Keratinocyte (primary cell): ENCODE measurements at places on chromosomes 11 and 22.

GRCh38 chr11:3148255-3148989 is 16.7 kb downstream of the OSBPL5 start:
- no peak for DNase-seq

DNA sequence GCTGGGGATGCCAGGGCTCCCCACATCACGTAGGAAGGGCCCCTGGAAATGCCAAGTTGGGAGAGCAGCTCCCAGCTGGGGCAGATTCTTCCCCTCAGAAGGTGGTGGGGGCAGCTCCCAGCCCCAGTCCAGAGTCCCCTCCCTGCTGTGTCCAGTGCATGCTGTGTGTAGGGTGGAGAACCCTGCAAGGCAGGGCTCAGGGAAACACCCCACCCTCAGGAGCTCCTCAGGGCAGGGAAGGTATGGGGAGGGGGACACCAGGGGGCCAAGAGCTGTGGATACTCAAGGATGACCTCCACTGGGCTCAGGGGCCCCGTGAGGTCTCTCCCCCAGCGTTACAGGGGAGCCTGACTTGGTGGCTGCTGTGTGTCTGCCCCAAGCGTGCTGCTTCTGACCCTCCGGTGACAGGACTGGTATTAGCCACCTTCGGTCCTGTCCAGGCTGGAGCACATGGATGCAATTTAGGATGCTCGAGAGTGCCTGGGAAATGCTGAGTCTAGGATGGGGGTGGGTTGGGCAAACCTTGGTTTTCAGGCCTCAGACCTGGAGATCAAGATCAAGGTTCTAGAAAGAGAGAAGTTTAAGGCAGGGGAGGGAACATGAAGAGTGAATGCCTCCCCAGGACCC is 16.1 kb upstream of the CABP7 start:
- no peak for DNase-seq

DNA sequence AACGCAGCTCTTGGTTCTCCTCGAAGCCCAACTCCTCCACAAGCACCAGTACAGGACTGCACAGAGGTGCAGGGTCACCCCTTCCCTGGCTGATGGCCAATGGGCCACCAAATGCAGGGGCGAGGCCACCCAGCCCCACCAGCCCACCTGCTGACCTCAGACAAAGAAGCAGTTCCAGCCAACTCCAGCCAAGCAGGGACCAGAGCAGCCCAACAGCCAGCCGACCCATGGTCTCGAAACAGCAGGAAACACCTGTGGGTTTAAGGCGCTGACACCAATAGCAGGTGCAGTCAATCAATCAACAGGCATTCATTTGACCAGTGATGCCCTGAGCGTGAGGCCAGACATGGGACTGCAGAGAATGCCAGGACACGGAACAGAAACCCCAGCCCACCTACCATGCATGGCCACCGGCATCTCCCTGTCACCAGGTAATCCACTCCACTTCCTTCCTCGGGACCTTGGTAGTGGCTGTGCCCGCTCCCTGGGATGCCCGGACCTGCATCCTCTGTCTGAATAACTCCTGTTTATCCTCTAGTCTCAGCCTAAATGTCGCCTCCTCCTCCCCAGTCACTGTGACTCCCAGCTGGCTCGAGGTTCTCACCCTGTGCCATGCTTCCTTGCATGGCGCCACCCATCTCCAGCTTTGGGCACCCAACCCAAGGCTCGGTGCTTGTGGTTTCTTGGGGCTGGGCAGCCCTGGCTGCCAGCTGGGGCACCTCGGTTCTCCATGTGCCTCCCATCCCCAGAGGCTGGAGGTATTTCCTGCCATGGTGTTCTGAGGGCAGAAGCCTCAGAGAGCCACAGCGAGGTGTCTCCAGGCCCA is 1475.4 kb downstream of the BRD1 start:
- DNase-seq = no peak

GRCh38 chr11:31875866-31876560 is 64.9 kb upstream of the PAX6 start:
- DNase-seq = no peak

GRCh38 chr11:43694477-43694876 is 13.9 kb downstream of the HSD17B12 start:
- DNase-seq = no peak

- no peak for DNase-seq
These were observed 158.2 kb upstream of the ZBED5 start for GRCh38 chr11:11016068-11016467.

GRCh38 chr22:36914390-36914752 is 943 bp downstream of the CSF2RB start:
- DNase-seq = no peak

DNA sequence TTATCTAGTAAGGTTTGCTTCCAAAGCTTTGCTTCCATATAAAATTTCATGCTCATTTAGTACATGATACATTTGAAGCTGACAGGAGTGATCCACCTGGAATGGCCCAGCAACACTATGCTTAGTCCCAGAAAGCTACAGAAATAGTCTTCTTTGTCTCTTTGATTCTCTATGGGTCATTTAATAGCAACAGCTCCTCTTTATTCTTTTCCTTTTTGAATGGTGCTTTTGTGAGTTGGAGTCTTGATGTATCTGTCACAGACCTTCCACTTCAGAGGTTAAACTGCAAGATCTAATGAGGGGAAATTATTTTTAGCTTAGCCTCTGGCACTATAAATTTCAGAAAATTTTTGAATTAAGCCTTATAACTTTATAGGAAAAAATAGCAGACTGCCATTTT is 509.5 kb downstream of the KCNA4 start:
- DNase-seq = no peak

- DNase-seq = no peak
These were observed 71.3 kb downstream of the PPP2R1B start for GRCh38 chr11:111694851-111695250.

- DNase-seq = no peak
These were observed 94.8 kb downstream of the KCNQ1 start for GRCh38 chr11:2539371-2540222.

GRCh38 chr11:134476435-134477021 is 64.5 kb upstream of the B3GAT1 start:
- no peak for DNase-seq

GRCh38 chr11:120174866-120175265 is 36.0 kb upstream of the OAF start:
- DNase-seq = no peak

GRCh38 chr11:121368364-121369240 is 76.0 kb downstream of the SC5D start:
- DNase-seq = no peak

GRCh38 chr11:133714471-133715375 is 130.6 kb downstream of the SPATA19 start:
- no peak for DNase-seq

- no peak for DNase-seq
These were observed 15.7 kb downstream of the LGR4 start for GRCh38 chr11:27456795-27457329.

DNA sequence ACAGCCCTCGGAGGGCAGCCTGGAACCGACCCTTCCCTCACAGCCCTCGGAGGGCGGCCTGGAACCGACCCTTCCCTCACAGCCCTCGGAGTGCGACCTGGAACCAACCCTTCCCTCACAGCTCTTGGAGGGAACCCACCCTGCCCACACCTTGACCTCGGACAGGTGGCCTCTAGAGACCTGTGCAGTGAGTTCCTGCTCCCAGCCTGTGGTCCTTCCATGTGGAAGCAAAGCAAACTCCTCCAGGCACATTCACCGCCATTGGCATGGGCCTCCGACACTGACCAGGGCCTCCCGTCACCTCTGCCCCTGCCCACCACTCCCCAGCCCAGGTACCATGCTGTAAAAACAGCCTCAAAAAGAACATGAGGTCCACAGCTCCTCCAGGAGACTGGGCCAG is 272.1 kb downstream of the BRD1 start:
- DNase-seq = no peak

GRCh38 chr11:61851113-61851899 is 23.2 kb downstream of the FADS2 start:
- no peak for DNase-seq

- DNase-seq = no peak
These were observed 208.4 kb downstream of the NXPE2 start for GRCh38 chr11:114886644-114887265.

GRCh38 chr22:36384766-36385481 is 2.8 kb downstream of the MYH9 start:
- DNase-seq = no peak

- DNase-seq = no peak
These were observed 130.2 kb downstream of the CEP164 start for GRCh38 chr11:117457835-117458234.

- no peak for DNase-seq
These were observed 41.9 kb downstream of the MYEOV start for GRCh38 chr11:69335781-69336405.

GRCh38 chr22:48333323-48333763 is 1494.3 kb downstream of the BRD1 start:
- no peak for DNase-seq

DNA sequence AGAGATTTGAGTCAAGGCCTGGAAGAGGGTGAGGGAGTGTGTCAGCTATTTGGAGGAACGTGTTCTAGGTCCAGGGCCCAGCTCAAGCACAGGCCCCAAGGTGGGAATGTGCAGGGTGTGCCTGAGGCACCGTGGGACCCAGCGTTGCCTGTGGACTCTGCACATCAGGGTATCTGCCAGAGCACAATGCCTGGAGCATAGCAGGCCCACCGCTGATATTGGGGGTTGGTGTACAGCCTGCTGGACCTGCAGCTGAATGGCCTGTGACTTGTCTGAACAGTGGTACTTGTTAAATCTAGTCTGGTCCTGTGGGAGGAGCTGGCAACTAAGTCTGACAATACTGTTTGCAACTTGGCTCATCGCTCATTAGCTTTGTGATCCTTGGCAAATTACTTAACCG is 131.7 kb downstream of the GRIK4 start:
- DNase-seq = no peak

DNA sequence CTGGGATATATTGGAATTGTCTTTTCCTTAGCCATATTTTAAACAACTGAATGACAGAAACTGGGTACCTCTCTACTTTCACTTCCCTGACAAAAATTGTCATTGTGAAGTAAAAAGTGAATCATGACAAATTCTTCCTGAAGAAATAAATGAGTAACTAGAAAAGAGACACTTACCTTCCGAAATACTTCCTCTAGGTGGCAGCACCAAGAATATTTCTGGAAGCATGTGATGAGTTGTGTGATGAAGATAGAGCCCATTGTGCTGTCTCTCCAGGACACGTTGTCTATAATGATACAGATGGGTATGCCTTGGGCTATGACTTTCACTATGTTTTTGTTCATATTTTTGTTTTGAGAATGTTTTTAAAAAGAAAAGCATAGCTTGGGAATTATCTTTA is 21.5 kb downstream of the CASP4 start:
- peak; percentile 38 for DNase-seq

GRCh38 chr22:44001521-44001920 is 22.6 kb upstream of the PARVB start:
- no peak for DNase-seq

DNA sequence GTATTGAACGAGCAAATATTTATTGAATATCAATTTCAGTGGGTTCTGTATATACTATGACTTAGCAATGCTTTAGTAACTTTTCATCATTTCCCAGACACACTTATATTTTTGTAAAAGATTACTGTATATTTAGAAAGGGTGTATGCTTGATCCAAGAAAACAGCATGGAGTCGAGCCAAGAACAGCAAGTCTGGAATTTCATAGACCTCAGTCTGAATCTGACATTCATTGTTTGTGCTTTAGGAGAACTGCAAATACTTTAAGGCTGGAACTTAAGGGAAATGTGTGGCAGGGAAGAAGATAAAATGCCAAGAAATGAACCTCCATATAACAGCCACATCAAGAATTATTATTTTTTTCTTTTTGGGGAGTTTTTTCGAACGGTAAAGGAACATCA is 1156.8 kb downstream of the LRRC4C start:
- no peak for DNase-seq

- no peak for DNase-seq
These were observed 5.8 kb upstream of the PAMR1 start for GRCh38 chr11:35531246-35531645.

DNA sequence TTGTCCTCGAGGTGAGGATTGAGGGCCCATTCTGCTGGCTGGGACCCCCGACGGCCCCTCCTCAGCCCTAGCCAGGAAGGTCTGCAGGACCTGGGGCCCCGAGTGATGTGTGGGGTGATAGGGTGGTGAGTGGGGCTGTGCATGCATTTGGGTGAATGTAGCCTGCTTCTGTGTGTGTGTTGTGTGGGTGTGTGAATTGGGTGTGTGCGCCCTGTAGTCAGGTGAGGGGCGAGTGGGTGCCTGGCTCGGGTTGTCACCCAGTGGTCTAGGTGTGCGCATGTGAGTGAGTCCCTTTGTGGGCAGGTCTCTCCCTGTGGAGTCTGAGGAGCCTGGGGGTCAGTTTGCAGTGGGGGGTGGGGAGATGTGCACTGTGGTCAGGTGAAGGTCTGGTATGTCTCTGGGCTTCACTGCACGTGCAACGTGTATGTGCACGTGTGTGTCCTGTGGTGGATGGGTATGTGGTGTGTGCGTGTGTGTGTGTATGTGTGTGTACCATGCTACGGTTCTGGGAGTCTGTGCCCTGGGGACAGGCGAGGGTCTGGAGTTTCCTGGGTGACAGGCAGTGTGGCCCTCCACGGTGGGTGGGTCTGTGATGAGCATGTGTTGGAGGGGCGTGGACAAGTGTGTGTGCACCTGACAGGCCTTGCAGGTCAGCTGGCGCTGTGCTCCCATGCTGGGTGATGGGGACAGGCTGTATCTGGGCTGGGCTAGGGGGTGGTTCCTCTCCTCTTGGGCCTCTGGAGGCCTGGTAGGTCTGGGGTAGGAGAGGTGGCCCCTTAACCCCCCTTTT is 1.0 kb downstream of the TMEM151A start:
- DNase-seq = no peak

DNA sequence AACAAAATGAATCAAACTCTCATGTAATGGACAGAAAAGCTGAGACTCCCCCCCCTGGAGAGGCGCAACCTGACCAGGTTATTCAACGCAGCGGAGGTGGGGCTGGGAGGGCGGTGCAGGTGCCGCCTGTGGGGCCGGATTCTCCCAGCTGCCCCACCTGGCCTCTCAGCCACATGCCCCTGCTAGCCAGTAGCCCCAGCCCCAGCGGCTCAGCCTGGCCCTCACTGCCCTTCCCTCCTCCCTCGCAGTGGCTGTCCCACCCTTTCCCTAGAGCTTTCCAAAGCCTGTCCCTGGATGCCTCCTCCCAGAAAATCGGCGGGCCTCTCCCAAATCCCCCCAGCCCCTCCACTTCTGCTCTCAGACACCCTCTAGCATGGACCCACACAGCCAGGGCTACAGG is 31.2 kb upstream of the RASD2 start:
- no peak for DNase-seq

- no peak for DNase-seq
These were observed 141.2 kb upstream of the SESN3 start for GRCh38 chr11:95372097-95372656.

GRCh38 chr11:77127920-77128691 is at the start of gene MYO7A:
Gene MYO7A (plus strand): TSS chr11:77128246. CDS start chr11:77130635, 2,389 bp downstream.
- DNase-seq = no peak

- DNase-seq = no peak
These were observed 93.6 kb upstream of the ISX start for GRCh38 chr22:34972191-34972897.
